ENCODE measurements at places on chromosomes 11 and 22.

- no peak for DNase-seq
Measured at GRCh38 chr11:35688023-35688422, 25.4 kb downstream of the TRIM44 start.

DNA sequence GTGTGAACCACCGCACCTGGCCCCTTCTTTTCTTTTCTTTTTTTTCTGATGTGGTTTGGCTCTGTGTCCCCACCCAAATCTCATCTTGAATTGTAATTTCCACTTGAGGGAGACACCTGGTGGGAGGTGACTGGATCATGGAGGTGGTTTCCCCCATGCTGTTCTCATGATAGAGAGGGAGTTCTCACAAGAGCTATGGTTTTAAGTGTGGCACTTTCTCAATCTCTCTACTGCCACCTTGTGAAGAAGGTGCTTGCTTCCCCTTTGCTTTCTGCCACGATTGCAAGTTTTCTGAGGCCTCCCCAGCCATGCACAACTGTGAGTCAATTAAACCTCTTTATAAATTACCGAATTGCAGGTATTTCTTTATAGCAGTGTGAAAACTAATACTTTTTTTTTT is 4.9 kb upstream of the TCN2 start:
- DNase-seq: no peak

GRCh38 chr22:30591191-30591587 is 521 bp downstream of the PES1 start:
- no peak for DNase-seq

DNA sequence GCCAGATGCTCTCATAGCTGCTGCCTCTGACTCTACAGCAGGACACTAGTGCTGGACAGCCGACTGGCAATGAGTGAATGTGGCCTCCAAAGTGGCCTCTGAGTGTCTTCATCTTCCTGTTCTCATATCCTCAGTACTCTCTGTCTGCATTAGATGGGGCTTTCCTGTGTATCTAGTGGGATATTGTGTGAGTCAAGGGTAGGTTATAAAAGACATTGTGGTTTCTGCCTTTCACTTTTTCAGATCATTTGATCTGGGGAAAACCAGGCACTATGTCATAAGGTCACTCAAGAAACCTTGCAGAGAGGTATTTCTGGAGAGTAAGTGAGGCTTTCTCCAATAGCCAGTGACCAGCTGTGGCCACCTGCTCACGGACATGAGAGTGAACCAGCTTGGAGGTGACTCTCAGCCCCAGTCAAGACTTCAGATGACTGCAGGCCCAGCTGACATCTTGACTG is 333.6 kb upstream of the NCAM1 start:
- no peak for DNase-seq

DNA sequence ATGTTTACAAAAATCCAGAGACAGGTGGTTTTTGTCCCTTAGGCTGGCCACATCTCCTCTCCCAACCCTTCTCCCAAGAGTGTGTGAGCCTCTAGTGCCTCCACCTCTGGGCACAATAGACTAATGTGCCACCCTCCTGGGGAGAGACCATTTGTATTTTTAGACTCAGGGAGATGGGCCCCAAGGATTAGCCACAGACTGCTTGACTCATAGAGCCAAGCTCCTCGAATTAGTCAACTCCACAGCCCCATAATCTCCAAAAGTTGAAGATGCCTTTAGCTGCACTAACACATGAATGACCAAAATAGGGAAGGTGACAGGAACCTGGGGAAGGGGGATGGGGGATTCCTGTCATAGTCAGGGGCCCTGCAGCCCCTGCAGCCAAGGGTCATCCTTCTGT is 53.0 kb upstream of the LRRC32 start:
- DNase-seq: no peak
